Heart left ventricle (tissue), 16 donors: ENCODE measurements at places on chromosomes 5 and 9. TPM values are rescaled to one million over a fixed set of nuclear protein-coding genes. Genes with fewer than 3 reads are reported as not detected.

- H3K27ac ChIP-seq: no peak overlapping the region
- peaks cover 85% of the 10 kb centered on the region for H3K27me3 ChIP-seq
- H3K4me3 ChIP-seq: no peak overlapping the region
- H3K4me1 ChIP-seq: peaks cover 33% of the 10 kb centered on the region
- H3K36me3 ChIP-seq: no peaks in the 10 kb centered on the region
- no peak for DNase-seq
Measured at GRCh38 chr5:135028791-135029476, 5.1 kb downstream of the PITX1 start.

GRCh38 chr9:116576386-116576785, 110.7 kb upstream of the TRIM32 start:
- DNase-seq: no peak
- no peaks in the 10 kb centered on the region for H3K36me3 ChIP-seq
- peaks cover 48% of the 10 kb centered on the region for H3K4me1 ChIP-seq
- H3K27me3 ChIP-seq: no peaks in the 10 kb centered on the region
- H3K27ac ChIP-seq: no peak overlapping the region
- no peak overlapping the region for H3K4me3 ChIP-seq

DNA sequence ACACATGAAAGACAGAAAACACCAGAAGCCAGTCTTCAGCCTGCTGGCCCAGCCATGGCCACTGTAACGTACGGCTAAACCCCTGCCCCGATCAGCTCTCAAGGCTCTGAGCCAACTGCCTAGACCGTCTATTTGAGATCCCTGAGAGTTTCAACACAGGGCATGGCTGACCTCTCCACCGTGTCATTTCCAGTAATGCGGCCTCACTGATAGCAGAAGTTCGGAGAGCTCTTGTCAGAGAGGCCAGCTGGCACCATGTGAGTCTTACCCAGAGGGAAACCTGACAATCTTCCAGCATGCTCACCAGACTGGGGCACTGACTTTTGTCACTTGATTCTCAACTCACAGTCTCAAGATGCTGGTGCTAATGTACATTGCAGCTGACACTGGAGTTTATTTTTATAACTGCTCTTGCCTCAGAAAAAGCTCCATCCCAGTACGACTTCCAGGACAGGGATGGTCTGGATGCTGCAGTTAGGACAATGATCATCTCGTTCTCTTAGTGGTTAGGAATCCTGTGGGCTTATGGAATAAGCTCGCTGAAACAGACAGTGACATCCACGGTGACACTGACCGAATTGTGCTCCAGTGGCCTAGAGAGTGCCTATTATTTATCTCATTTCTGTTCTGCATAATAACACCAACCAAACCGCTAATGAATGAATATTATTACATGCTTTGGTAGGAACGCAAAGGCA, 372.7 kb downstream of the ICE1 start:
- H3K27ac ChIP-seq: no peak overlapping the region
- no peak overlapping the region for H3K4me3 ChIP-seq
- H3K36me3 ChIP-seq: no peaks in the 10 kb centered on the region
- no peaks in the 10 kb centered on the region for H3K27me3 ChIP-seq
- DNase-seq: peak; percentile 55
- peaks cover 27% of the 10 kb centered on the region for H3K4me1 ChIP-seq

NUTM2F gene
- not detected for total RNA-seq

FOXD4L5 gene
- not detected for total RNA-seq

C6 gene
- total RNA-seq: 61.9 TPM

UBE2R2 gene
- total RNA-seq: 37.6 TPM
